ENCODE measurements at places on chromosomes 12 and 14. TPM values are rescaled to one million over a fixed set of nuclear protein-coding genes. Genes with fewer than 3 reads are reported as not detected.

GRCh38 chr12:103858953-103859601 lies 18.0 kb upstream of the NT5DC3 start:
- DNase-seq: peak; percentile 24
- H3K36me3 ChIP-seq: no peaks in the 10 kb centered on the region
- H3K4me3 ChIP-seq: no peak overlapping the region

The SRRM4 gene
- total RNA-seq: 0.44 TPM

The LRRC10 gene
- total RNA-seq: not detected

GRCh38 chr12:15194456-15195368 lies 26.5 kb downstream of the RERG start:
- no peaks in the 10 kb centered on the region for H3K27me3 ChIP-seq
- H3K36me3 ChIP-seq: no peaks in the 10 kb centered on the region
- no peak overlapping the region for H3K27ac ChIP-seq
- no peak for DNase-seq
- no peak overlapping the region for H3K4me3 ChIP-seq

DNA sequence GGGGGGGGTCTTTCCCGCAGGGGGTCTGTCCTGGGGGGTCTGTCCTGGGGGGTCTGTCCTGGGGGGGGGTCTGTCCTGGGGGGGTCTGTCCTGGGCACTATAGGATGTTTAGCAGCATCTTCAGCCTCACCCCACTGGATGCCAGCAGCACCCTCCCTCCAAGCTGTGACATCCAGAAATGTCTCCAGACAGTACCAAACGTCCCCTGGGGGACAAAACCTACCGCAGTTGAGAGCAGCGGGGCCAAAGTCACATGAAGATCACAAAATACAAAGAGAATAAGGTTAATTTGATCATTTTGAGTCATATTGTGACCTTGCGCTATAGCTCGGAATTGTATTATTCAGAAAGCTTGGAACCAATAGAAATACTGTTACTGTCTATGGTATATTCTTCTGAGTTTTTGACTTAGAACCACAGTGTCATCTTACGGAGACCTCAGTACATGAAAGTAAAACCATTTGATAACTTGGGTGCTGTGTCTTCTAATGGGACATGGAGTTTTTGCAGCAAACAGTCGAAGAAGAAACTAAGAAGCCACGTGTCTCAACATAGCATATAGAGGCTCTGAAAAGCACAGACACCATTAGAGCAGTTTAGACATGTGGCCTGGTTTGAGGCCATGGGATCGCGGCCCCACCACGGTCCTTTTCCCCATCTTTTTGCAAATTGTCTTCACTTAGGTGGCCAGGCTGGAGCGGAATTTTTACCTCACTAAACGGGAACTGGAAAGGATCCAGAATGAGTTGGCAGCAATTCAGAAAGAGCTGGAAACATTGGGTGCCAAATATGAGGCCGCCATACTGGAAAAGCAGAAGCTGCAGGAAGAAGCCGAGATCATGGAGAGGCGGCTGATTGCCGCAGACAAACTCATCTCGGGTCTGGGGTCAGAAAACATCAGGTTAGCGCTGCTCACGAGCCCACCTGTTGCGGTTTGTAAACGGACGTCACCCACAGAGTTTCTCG lies 59.9 kb downstream of the CCDC92 start:
- H3K27me3 ChIP-seq: no peaks in the 10 kb centered on the region
- no peaks in the 10 kb centered on the region for H3K36me3 ChIP-seq
- H3K4me1 ChIP-seq: no peaks in the 10 kb centered on the region
- H3K27ac ChIP-seq: no peak overlapping the region

DNA sequence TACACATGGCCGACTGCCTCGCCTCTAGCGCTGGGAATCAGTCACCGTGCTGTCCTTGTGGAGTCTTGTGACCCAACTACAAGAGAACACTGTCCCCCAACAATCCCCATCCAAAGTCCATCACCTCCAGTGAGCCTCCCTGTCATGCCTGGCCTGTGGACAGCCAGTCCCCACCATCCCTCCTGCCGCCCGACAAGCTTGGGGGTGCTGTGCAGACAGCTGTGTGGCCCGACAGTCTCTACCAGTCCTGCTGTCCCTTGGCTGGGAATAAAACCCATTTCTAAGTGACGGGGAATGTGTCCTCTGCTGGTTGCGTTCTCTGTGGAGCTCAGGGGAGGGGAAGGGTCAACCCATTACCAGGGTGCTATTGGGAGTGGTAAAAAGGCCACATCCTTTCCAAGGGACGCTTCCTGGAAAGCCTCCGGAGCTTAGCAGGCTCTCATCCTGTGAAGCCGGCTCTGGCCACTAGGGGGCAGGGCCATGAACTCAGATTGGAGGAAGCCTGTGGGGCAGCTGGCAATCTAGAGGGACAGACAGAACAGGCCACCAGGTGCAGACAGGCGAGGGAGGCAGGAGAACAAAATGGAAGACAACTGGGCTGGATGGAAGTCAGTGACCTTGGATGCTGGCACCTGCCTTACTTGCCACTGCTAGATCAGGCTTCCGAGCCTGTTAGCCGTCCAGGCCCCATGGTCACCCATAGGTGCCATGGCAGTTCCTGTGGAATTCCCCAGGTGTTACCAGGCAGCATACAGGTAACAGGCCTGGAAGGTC lies 12.0 kb upstream of the BLTP3B start:
- no peak overlapping the region for H3K4me3 ChIP-seq
- H3K36me3 ChIP-seq: peaks cover 14% of the 10 kb centered on the region
- H3K4me1 ChIP-seq: no peaks in the 10 kb centered on the region
- DNase-seq: peak; percentile 99
- H3K27me3 ChIP-seq: no peaks in the 10 kb centered on the region

The CLEC4D gene
- 0.70 TPM for total RNA-seq

DNA sequence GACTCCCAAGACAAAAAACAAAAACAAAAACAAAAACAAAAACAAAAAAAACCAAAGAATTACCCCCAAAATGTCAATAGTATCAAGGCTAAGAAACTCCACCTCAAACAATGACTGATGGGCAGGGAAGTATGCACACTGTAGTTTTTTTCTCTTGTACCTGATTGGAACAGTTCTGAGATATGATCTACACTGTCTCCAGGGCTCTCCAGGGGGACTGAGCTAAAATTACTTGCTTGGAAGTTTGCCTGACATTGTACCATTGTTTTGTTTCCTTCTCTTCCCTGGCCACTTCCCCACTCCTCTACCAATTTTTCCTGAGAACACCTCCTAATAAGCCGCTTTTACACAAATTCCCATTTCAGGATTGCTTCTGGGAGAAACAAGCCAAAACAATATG lies 22.3 kb upstream of the CATSPERB start:
- DNase-seq: no peak
- no peak overlapping the region for H3K27ac ChIP-seq
- H3K4me3 ChIP-seq: no peak overlapping the region
- peaks cover 6% of the 10 kb centered on the region for H3K4me1 ChIP-seq
- H3K27me3 ChIP-seq: no peaks in the 10 kb centered on the region
- H3K36me3 ChIP-seq: no peaks in the 10 kb centered on the region

The IFNG-AS1 gene
- not detected for total RNA-seq

DNA sequence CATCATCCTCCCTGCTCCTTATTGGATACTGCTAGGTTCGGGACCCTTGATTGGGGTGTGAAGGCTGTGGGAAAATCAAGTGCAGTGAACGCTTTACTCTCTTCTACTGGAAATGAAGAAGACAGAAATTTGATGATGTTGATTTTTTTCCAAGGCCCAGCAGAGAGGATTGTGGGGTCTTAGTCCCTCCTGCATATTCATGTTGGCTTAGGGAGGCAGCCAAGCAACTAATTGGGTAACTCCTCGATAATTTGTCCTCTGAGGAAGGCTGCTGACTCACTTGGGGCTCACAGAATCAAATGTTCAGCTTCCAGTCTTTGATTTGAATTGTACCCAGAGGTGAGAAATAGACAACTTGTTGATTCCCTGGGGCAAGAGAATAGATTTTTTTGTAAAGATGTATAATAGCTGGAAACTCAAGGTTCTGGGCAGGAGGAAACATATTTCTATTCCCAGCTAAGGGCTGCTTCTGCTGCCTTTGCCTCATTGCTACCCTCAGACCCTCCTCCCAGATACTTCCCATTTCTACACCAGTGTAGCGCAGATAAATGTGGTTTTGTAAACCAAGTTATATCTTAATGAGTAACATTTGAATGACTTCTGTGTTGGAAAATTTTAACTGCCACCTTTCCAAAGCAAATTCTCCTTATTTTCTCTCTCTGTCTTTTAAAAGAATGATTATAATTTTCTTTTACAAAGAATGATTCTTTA lies 21.7 kb downstream of the NEUROD4 start:
- H3K36me3 ChIP-seq: no peaks in the 10 kb centered on the region
- no peak for DNase-seq
- H3K4me1 ChIP-seq: no peaks in the 10 kb centered on the region
- H3K27ac ChIP-seq: no peak overlapping the region

The KRT74 gene
- total RNA-seq: not detected

DNA sequence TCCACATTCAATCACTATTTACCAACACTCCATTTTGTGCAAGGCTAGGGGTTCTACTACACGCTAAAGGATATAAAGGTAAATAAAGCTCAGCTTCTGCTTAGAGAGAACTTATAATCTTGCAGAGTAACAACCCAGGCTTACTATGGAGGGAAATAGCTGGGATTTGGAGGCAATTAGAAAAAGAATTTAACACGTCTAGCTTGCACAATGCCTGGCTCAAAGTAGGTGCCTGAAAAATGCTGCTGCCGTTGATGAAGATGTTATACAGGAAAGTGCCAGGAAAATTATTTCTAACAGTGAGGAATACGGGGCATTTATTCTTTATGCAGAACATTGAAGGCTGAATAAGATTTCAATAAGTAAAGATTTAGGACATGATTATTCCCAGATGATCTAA lies 214.2 kb downstream of the KITLG start:
- no peak for DNase-seq
- no peaks in the 10 kb centered on the region for H3K36me3 ChIP-seq
- no peaks in the 10 kb centered on the region for H3K27me3 ChIP-seq

The STAT6 gene
- 65.5 TPM for total RNA-seq

The TSPAN19 gene
- not detected for total RNA-seq

- H3K36me3 ChIP-seq: no peaks in the 10 kb centered on the region
- peaks cover 77% of the 10 kb centered on the region for H3K27me3 ChIP-seq
- peak; percentile 81 for DNase-seq
- H3K4me3 ChIP-seq: peak within 1 kb of the TSS; percentile 77
- peaks cover 5% of the 10 kb centered on the region for H3K4me1 ChIP-seq
- no peak within 1 kb of the TSS for H3K27ac ChIP-seq
These were observed at the start of gene TBC1D30 for GRCh38 chr12:64824500-64825142. TSS of gene TBC1D30 (plus strand) at chr12:64824647. CDS start at chr12:64824880, 233 bp downstream.

GRCh38 chr14:82224610-82225009 lies 691.0 kb upstream of the SEL1L start:
- no peaks in the 10 kb centered on the region for H3K4me1 ChIP-seq
- no peaks in the 10 kb centered on the region for H3K27me3 ChIP-seq
- no peaks in the 10 kb centered on the region for H3K36me3 ChIP-seq
- H3K4me3 ChIP-seq: no peak overlapping the region

The RAD52 gene
- 24.3 TPM for total RNA-seq

- peak; percentile 61 for DNase-seq
- peaks cover 5% of the 10 kb centered on the region for H3K4me1 ChIP-seq
- H3K4me3 ChIP-seq: no peak overlapping the region
- H3K27me3 ChIP-seq: no peaks in the 10 kb centered on the region
- H3K27ac ChIP-seq: peak overlapping the region; percentile 82
- H3K36me3 ChIP-seq: no peaks in the 10 kb centered on the region
These were observed 10.7 kb downstream of the GPR19 start for GRCh38 chr12:12685305-12685704.

DNA sequence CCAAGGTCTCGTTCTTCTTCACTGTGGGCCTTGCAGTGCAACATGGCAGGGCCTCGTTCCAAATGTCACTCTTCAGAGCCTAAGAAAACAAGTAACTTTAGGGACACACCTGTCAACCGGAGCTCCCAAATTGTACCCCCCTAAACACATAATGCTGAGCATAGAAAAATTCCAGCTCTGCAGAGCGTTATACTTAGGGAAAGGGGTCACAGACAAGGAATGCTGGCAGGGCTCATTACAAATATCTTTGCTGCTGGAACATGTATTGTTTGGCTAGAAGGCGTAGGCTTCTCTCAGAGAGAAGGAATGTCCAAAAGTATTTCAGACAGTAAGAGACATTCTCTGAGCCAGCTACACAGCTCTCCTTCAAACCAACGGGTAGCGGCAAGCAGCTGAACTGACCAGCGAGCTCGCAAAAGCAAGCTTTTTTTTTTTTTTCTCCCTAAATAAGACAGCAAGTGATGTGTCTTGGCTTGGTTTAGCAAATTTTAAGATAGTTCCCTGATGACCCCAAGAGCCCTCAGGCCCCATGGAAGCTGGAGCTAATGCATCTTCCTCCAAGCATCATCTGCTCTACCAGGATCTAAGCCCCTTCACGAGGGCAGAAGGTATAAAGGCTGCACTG lies 24.5 kb downstream of the SSH1 start:
- no peak overlapping the region for H3K4me3 ChIP-seq
- peaks cover 53% of the 10 kb centered on the region for H3K36me3 ChIP-seq
- H3K27ac ChIP-seq: peak overlapping the region; percentile 88
- H3K4me1 ChIP-seq: no peaks in the 10 kb centered on the region
- no peaks in the 10 kb centered on the region for H3K27me3 ChIP-seq

The NDUFA9 gene
- 57.4 TPM for total RNA-seq

- no peaks in the 10 kb centered on the region for H3K27me3 ChIP-seq
- no peak for DNase-seq
- no peak overlapping the region for H3K4me3 ChIP-seq
- no peaks in the 10 kb centered on the region for H3K36me3 ChIP-seq
- peaks cover 6% of the 10 kb centered on the region for H3K4me1 ChIP-seq
- H3K27ac ChIP-seq: no peak overlapping the region
These were observed 947.6 kb upstream of the MDGA2 start for GRCh38 chr14:48622980-48623379.

The LALBA gene
- not detected for total RNA-seq

The SLC17A8 gene
- 0.40 TPM for total RNA-seq

The PROX2 gene
- not detected for total RNA-seq

The BCAT1 gene
- 146 TPM for total RNA-seq

GRCh38 chr12:6764011-6764828 lies 1.9 kb upstream of the PTMS start:
- H3K4me3 ChIP-seq: peak overlapping the region; percentile 81
- H3K4me1 ChIP-seq: peaks cover 13% of the 10 kb centered on the region

The CABP1 gene
- total RNA-seq: 0.86 TPM

- no peak for DNase-seq
- peaks cover 4% of the 10 kb centered on the region for H3K4me1 ChIP-seq
- no peak overlapping the region for H3K4me3 ChIP-seq
- H3K36me3 ChIP-seq: no peaks in the 10 kb centered on the region
- H3K27ac ChIP-seq: peak overlapping the region; percentile 58
- no peaks in the 10 kb centered on the region for H3K27me3 ChIP-seq
These were observed 28.6 kb downstream of the MED13L start for GRCh38 chr12:116248930-116249329.

The MYRFL gene
- 0.55 TPM for total RNA-seq

DNA sequence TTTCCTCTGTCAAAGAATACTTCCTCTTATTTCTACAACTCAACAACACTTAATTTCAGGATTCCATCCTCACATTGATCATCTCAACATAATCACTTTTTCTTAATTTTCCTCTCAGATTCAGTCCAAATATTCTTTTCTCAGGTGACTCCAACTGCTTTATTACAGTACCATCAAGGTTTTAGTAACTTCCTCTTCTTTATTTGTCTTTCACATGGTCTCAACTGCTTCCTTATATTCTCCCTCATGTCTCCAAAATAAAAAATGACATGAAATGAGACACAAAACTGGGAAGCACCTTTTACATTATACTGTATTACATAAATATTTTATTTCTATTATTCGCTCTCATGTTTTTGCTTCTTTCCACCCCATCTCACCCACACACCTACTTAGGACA lies 55.5 kb downstream of the PPP2R5E start:
- H3K27ac ChIP-seq: no peak overlapping the region
- H3K27me3 ChIP-seq: no peaks in the 10 kb centered on the region
- H3K4me3 ChIP-seq: no peak overlapping the region
- H3K36me3 ChIP-seq: no peaks in the 10 kb centered on the region
- no peak for DNase-seq
- H3K4me1 ChIP-seq: no peaks in the 10 kb centered on the region

The PTPRR gene
- total RNA-seq: 0.27 TPM

GRCh38 chr12:57632958-57633840 lies at the start of gene B4GALNT1:
TSS of gene B4GALNT1 (minus strand) at chr12:57633201. CDS start at chr12:57632132, 1,069 bp downstream.
- DNase-seq: peak; percentile 92
- no peak within 1 kb of the TSS for H3K27ac ChIP-seq
